Activated CD4-positive, alpha-beta T cell treated with anti-CD3 and anti-CD28 coated beads, Interleukin-2, amount 10 ng/mL, durations not matched to agents 7 days and 5 days (primary cell): ENCODE measurements at places on chromosomes 3 and 15.
A peak's percentile ranks its signal among the peaks of the same experiment; 100 is the strongest.

DNA sequence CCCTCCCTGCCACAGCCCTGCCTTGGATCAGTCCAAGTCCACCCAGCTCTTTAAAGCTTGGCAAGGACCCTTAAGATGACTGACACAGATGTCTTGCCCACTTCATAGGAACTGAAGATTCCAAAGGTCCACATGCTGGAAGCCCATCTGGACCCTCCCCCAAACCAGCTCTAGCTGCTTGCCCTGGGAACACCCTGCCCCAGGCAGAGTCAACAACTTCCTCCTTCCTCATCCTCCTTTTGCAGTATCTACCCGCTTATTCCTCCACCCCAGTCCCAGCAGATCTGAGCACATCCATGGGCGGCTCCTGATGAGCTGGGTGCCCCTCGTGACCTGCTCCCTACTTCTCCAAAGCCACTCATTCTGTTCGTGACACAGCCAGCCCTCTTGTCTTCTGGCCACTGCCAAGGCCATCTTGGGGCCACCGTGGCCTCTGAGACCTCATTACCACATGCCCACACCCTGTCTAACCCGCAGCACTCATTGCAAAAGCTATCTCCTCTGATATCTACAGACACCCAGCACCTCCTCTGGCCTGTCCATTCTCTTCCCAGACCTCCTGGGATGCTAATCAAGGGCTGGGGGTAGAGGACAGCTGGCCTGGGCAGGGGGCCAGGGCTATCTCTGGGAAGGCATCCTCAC is 2.0 kb upstream of the PFKFB4 start:
- no peak for DNase-seq

GRCh38 chr3:120682095-120682681 is at the start of gene HGD:
Gene HGD (minus strand): TSS chr3:120682239. CDS start chr3:120682111, 128 bp downstream.
- no peak for DNase-seq

DNA sequence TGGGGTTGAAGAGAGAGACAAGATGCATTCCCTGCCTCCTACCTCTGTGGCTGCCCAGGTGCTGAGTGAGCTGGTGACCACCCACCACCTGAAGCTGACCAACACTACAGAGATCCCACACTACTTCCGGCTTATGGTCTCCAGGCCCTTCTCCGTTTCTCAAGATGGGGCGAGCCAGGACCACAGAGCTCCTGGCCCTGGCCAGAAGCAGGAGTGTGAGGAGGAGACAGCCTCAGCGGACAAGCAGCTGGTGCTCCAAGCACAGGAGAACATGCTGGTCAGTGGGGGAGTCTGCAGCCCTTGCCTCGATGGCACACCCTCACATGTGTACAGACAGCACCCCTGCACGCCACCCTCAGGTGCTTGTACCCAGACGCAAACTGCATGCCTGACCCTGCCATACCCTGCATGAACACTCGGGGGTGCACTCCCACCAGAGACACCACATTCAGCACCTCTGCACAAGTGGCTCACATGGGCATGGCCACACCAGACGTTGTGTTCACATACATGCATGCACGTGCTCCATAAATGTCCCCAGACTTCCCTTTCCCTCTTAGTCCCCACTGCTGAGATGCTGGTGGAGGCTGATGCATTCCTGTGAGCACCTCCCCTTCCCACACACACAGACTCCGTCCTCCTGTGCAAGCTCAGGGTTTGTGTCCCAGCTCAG is 19.0 kb downstream of the ACAA1 start:
- peak; percentile 84 for DNase-seq

DNA sequence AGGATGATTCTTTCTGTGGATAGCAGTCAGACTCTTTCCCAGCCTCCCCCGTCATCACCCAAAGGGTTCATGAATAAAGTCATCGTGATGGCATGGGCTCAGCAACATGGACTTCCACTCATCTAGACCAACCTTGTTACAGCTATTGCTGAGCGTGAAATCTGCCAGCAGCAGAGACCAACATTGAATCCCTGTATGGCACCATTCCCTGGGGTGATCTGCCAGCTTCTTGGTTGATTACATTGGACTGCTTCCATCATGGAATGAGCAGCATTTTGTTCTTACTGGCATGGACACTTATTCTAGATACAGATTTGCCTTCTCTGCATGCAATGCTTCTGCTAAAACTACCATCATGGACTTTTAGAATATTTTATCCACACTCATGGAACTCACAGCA is 195.6 kb upstream of the AZI2 start:
- DNase-seq: no peak

DNA sequence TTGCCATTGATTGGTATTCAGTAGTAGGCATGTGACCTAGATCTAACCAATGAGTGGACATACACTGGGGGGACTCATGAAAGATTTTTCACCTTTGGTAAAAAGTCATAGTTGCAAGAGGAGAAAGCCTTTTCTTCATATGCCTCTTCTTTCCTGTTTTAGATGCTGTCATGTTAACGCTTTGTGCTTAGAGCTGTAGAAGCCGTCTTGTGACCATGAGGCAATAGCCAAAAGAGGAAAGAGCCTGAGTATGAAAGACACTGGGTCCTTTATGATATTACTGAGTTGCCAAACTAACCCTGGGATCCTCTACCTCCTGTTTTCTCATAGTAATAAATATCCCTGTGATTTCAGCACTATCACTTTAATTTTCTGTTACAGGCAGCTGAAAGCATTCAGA is 396.0 kb downstream of the FHIT start:
- DNase-seq: no peak

DNA sequence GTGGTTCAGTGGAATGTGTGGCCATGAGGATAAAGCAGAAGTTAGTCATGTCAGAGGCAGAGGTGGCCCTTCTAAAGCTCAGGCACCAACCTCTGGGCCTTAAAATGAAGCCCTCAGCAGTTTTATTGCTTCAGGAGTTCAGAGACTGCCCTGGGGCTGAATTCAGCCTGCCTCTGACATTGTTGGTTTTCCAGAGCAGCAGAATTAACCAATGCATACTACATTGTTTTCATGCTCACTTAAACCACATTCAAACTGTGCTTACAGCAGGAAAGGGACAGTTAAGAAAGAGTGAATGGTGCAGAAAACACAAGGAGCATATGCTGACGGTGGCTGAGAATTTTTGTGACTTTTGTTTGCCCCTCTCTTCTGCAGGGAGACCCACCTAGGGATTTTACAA is 320.2 kb downstream of the CHST2 start:
- no peak for DNase-seq

DNA sequence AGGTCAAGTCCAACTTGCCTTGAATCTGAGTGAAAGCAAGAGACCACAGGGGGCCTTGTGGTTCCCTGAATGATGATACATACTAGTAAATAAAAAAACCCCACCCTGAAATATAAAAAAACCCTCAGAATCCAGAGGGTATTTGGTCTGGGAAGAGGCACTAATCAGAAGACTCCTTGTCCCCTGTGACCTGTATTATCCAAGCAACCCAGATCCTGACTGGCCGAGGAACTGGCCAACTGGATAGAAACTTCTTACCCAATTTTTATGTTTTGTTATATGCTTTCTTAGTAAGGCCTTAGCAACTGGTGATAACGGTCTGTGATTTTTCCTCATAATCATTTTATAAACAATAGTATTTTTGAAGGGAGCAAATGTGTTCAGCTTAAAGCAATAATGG is 17.5 kb downstream of the ABI3BP start:
- DNase-seq: no peak

DNA sequence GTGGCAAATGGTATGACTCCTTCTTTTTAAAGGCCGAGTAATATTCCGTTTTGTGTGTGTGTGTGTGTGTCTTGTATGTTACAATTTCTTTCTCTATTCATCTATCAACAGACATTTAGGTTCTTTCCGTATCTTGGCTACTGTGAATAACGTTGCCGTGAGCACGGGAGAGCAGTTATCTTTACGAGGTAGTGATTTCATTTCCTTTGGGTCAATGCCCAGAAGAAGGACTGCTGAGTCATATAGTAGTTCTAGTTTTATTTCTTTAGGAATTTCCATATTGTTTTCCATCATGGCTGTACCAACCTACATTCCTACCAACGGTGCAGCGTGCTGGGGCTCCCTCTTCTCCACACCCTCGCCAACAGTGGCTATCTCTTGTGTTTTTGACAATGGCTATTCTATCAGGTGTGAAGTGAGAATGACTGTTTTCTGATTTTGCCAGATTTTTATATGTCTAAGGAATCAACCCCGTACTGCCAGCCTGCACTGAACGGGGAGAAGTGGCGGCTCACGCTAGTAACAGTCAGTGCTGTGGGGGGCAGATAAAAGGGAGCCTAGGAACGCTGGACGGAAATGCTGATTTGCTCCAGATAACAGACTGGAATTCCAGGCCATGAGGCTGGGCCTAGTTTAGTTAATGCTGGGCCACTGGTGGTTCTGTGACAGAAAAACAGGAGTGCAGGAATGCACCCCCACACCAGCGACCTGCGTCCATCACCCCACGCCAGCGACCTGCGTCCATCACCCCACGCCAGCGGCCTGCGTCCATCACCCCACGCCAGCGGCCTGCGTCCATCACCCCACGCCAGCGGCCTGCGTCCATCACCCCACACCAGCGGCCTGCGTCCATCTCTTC is 168.1 kb downstream of the XXYLT1 start:
- no peak for DNase-seq

GRCh38 chr3:129654131-129654530 is 47.7 kb upstream of the PLXND1 start:
- DNase-seq: no peak

- no peak for DNase-seq
These were observed 20.9 kb downstream of the SLC51A start for GRCh38 chr3:196237203-196237602.

GRCh38 chr3:169034401-169034800 is 629.1 kb downstream of the MECOM start:
- no peak for DNase-seq

- DNase-seq: no peak
These were observed 132.1 kb upstream of the WNT5A start for GRCh38 chr3:55619046-55619808.

GRCh38 chr3:118808723-118809122 is 225.9 kb downstream of the IGSF11 start:
- DNase-seq: no peak

DNA sequence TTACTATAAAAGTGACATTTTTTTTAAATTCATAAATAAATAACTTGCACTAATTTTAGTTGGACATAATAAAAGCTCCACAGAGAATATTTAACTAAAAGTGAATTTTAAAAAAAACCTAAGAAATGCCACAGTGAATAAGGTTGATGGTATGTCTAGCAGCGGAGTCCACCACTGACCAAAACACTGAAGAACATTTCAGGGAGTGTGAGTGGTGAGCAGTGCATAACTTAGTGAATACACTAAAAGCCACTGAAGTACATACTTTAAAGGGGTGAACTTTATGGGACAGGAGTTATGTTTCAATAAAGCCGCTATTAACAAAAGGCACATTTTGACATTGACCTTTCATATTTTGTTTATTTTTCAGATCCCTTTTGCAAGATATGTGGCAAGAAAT is 32.3 kb downstream of the SRP14 start:
- no peak for DNase-seq

- DNase-seq: no peak
These were observed 573.4 kb upstream of the ARPP21 start for GRCh38 chr3:35065891-35066290.

DNA sequence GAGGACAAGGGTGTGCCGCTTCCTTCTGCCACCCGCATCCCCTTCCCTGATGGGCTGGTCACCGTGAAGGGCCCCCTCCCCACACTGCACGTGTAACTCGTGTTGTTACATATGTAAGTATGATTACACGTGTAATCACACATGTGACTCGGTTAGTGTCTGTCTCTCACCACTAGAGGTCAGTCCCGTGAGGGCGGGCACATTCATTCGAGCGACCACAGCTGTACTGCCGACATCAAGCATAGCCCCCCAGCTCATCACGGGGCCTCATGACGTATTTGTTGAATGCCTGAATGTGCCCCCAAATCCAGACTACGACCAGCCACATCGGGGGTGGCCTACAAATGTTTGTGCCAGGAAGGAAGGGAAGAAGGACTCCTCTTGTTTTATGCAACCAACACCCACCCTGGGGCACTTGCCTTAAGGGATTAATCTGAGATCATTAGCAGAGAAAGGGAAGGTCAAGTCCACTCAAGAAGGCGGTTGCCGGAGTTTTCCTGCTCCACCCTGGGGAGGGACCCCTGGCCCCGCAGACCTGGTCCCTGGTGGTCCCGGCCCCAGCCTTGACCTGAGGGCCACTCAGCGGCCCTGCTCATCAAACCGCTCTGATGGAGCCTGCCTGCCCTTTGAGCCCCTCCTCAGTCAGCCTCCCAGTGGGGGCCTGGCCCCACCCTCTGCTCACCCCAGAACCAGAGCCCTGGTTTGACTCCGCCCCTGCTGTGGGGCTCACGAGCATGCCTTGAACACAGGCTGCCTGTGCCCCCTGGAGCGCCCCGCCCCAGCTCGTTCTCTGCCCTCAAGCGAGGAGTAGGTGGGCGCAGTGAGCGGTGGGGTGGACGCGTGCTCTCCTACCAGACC is 52.8 kb downstream of the RGMA start:
- DNase-seq: peak; percentile 54

DNA sequence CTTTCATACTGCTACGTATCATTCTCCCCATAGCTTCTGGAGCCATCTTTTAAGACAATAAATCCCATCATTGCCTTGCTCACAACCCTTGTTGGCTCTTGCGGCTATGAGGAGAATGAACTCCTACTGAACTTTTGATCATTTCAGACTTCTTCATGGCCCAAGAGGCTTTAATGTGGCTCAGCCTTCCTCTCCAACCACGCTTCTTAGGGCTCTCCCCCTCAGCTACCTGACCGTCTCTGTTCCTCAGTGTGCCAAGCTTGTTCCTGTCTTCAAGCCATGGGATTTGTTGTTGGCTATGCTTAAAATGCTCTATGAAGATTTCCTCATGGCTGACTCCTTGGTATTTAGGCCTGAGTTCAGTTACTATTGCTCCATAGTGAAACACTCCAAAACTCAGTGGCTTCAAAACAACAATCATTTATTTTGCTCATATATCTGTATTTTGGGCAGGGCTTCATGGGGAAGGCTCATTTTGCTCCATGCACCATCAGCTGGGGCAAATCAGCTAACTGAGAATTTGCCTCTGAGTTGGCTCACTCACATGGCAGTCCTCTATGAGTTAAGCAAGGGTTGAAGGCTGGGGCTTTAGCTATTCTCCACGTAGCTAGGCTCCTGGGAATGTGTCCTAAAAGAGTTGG is 47.5 kb downstream of the FOXL2 start:
- DNase-seq: no peak

- DNase-seq: no peak
These were observed 405.9 kb upstream of the TBL1XR1 start for GRCh38 chr3:177603148-177603603.

GRCh38 chr3:103047640-103048039 is 612.8 kb downstream of the ZPLD1 start:
- DNase-seq: no peak

DNA sequence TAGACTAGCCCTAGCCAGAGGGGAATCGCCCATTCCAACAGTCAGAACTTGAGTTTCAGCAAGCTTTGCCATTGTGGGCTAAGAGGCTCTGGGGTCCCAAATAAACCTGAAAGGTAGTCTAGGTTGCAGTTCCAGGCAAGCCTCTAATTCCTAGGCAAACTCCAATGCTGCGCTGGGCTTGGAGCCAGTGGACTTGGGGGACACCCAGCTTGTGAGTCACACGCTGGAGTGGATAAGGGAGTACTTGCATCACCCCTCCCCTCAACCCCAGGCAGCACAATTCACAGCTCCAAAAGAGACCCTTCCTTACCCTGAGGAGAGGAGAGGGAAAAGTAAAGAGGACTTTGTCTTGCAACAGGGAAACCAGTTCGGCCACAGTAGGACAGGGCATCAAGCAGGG is 105.2 kb upstream of the DPPA4 start:
- DNase-seq: no peak

GRCh38 chr15:58931987-58932588 is 1.4 kb downstream of the SLTM start:
- peak; percentile 10 for DNase-seq
